NCI-H1105 (cell line): ENCODE measurements at places on chromosomes 13 and 19.

GRCh38 chr19:3272952-3273351 is 48.5 kb downstream of the CELF5 start:
- DNase-seq, result no peak

DNA sequence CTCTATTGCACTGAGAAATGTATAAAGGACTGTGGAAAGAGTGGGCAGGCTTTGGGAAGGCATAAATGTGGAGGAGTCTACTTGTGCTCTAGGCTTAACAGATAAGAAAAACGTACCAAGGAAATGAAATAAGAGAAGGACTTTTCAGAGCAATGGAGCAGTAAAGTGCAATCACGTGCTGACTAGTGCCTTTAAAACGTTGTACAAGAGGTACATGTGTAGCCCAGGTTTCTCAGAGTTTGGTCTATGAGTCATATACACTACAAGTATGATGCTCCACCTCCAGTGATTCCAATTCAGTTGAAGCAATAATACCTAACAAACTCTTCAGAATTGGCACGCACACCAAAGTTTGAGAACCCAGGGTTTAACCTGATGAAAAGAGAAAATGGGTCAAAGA is 13.4 kb upstream of the FNDC3A start:
- no peak for DNase-seq

GRCh38 chr13:33174491-33174890 is 111.1 kb downstream of the STARD13 start:
- DNase-seq, result peak; percentile 62

GRCh38 chr19:47324502-47324901 is 7.5 kb upstream of the C5AR2 start:
- DNase-seq, result no peak

GRCh38 chr19:45791744-45792469 is 738 bp downstream of the DMWD start:
- DNase-seq, result no peak
